ENCODE measurements at places on chromosomes 1 and 21.

DNA sequence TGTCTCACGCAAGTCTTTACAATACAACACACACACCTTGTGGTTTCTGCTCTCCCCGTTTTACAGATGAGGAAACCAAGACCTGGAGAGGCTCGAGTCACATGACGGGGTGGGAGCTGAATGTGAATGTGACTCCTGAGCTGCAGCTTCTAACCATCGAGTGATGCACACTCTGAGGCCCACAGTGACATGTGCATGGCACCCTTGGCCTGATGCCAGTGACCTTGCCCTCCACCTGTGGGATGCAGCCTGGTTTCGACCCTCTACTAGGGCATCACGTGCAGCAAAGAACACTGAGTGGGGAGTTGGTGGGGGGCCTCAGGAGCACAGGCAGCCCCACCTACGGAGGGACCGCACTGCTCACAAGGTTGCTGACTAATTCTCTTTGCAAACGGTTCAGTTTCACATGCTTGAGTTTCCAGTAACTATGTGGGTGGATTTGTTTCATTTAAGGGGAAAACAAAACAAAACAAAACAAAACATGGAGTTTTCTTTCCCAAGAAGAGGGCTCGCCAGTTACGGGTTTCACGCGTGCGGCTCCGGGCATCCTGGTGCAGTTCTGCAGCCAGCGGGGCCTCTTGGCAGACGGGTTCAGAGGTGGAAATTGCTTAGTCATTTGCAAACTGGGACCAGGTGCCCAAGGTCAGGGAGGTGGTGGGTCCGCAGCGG, 22.9 kb downstream of the SPSB1 start:
- DNase-seq, result peak; percentile 90

- no peak for DNase-seq
These were observed 128.1 kb downstream of the KAZN start for GRCh38 chr1:14726606-14727005.

DNA sequence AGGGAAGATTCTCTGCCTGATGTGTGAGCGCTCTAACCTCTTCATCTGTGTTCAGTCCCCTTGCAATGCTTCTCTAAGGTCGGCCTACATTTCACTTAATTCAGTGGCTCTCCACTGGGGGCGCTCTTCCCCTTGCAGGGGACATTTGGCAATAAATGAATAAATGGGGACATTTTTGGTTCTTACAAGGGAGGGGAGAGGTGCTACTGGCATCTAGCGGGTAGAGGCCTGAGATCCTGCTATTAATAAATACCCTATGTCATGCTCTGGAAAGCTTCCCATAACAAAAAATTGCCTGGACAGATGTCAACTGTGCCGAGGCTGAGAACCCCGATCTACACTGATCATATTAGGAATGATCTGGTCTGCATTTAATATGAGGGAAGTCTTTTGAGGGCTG, 25.9 kb upstream of the DNAJC11 start:
- DNase-seq, result peak; percentile 70

GRCh38 chr1:10402729-10403274, 3.9 kb downstream of the PGD start:
- peak; percentile 59 for DNase-seq

- DNase-seq, result no peak
These were observed 53.6 kb downstream of the FGGY start for GRCh38 chr1:59350521-59350920.

DNA sequence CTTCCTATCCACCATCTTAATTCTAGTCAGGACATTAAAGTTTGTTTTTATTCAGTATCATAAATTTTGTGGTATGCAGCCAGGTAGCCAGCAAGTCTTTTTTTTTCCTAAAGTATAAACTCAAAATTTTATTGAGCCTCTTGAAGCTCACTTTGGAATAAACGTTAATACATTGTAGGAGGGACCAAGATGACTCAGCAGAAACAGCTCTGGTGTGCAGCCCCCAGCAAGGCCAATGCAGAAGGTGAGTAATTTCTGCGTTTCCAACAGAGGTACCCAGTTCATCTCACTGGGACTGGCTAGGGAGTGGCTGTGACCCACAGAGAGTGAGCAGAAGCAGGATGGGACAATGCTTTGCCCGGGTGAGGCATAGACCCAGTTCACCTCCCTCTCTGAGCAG, 9.7 kb upstream of the OR2M3 start:
- no peak for DNase-seq

DNA sequence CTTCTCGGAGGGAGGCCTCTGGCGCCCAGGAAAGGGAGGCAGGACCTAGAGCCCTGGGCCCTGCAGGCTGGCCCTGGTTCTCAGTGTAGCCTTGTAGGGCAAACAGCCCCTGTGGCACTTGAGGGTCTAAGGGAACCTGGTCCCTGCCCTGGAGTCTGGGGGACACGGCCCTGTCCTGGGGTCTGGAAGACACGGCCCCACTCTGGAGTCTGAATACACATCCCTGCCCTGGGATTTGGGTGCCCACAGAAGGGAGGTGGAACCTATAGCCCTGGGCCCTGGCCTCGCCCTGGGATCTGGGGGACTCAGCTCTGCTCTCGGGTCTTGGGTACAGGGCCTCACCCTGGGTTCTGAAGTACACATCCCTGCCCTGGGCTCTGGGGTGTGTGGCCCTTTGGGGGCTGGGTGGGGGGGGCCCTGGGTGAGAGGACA, 97.9 kb downstream of the OBSCN start:
- no peak for DNase-seq

GRCh38 chr1:101235696-101236515, 913 bp upstream of the S1PR1 start:
- DNase-seq, result peak; percentile 70

DNA sequence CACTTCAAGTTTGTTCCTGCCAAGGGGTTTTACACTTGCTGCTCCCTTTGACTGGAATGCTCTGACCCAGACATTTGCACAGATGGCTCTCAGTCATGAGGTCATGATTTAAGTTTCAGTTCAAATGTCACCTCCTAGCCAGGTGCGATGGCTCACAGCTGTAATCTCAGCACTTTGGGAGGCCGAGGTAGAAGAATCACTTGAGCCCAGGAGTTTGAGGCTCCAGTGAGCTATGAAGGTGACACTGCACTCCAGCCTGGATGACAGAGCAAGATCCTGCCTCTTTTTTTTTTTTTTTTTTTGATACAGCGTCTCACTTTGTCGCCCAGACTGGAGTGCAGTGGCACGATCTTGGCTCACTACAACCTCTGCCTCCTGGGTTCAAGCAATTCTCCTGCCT, 4.5 kb upstream of the ZMYM4 start:
- DNase-seq, result no peak

DNA sequence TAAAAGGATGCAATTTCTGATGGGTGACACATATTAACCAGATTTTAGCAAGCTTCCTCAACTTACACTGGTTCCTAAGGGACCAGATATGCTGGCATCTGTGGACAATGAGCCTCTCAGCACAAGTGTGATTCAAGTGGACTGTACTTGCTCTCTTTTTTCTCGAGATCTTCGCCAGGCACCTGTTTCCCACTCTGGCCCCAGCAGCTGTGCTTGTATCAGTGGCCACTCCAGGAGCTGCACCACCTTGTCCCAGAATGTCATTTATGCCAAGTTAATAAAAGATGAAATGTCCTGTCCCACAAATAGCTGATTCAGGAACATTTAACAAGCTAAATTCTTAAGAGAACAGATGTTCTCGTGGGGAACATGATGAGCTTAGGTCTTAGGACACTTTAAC, 14.6 kb downstream of the C1orf198 start:
- no peak for DNase-seq

Measured in mesenchymal stem cell (in vitro differentiated cells and primary cell).